ENCODE measurements at places on chromosomes 2 and 18.

- DNase-seq = peak; percentile 61
These were observed at the start of gene GPC1 for GRCh38 chr2:240435457-240435947. Gene GPC1 (plus strand): TSS chr2:240435663. CDS start chr2:240435919, 256 bp downstream.

- no peak for DNase-seq
These were observed 12.3 kb downstream of the BCL11A start for GRCh38 chr2:60541056-60541651.

DNA sequence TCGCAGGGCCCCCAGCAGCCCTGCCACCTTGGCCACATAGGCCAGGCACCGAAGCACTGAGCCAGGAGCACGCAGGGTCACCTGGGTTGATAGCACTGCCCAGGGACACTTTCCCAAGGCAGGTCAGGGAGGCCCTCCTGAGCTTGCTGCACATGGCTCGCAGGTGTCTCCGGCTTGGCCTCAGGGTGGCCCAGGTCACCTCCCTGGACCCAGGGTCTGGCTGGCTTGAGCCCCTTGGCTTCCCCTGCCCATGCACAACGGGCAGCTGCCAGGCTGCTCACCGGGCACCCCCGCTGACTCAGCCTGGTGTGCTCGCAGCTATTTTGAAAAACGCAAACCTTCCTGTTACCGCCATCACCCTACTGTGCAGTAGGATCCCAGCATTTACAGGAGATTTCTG lies 502.3 kb downstream of the EIPR1 start:
- DNase-seq = no peak

DNA sequence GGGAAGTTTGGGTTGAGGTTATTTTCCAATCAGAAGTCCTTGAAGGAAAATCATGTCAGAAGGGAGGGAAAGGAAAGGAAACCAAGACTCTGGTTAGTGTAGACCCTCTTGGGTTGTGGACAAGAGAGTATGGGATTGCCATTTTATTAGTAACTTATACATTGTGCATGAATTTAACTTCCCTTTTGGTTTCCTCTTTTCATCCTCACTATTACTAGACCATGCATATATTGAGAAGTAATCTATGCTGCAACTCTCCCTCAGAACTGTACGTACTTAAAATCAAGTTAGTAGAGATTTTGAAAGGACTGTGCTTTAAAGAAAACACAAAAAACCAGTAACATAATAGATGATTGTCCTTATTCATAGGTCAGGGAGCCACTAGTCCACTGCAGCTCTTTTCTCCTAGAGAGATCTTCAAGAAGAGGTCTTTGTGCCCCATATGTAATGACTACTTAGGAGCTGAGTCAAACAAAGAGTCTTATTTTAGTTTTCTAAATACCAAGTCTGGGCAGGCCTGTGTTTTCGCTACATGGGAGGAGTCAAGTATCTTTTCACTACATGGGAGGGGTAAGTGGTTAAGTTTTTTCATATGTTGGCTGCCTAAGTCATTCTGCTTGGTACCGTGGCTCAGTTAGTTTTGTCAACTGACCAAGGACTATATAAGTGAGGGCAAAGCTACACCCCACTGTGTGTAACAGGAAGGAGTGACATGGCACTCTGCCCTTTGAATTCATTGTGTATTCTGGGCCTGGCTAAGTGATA lies 25.2 kb upstream of the FAM117B start:
- DNase-seq = no peak

- no peak for DNase-seq
These were observed 80.2 kb downstream of the USP40 start for GRCh38 chr2:233486357-233486756.

GRCh38 chr2:237060534-237061312 lies 25.0 kb upstream of the COPS8 start:
- peak; percentile 56 for DNase-seq

DNA sequence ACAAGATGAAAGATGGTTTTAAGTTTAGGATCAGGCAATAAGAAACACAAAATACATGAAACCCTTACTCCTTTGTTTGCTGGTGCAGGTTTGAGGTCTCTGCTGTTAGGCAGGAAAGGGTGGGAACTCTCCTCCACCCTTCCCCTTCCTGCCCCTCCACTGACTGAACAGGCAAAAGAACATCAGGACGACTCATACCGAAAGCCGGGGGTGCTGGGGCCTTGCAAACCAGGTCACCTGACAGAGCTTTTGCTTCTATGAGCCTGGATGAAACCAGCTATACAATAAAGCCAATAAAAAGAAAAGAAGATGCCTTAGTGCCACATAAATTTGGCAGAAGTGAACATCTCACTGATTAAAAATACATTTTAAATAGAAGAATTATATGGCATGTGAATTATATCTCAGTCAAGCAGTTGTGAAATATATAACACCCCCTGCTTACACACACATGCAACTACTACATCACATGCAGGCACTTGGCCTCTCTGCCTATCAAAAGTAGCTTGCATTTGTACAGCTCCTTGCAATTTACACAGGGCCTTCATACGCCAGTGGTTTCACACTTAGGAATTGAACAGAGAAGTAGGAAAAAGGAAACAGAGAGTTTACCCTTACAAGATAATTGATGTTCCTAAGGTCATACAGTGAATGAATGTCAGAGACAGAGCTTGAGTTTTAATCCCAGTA lies 215.1 kb upstream of the TRIB2 start:
- DNase-seq = no peak

GRCh38 chr2:191976436-191976835 lies 129.5 kb upstream of the CAVIN2 start:
- DNase-seq = peak; percentile 35

GRCh38 chr2:135048122-135048521 lies 875 bp upstream of the MAP3K19 start:
- DNase-seq = no peak

DNA sequence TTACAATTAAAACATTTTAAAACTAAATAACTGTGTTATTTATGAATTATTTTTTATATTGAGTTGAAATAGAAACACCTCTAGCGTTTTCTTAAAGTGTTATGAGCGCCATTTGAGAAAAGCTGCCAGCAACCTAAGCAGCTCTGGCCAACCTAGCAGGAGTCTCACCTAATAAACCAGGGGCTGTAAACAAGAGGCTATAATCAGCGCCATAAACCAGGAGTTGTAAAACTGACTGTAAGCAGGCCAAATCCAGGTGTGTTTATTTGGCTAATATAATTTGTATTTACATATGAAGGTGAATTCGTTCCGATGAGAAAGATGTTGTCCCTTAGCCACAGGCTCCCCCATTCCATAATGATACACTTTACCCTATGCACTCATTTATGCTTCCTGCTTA lies 34.7 kb downstream of the LRRTM1 start:
- DNase-seq = no peak

- DNase-seq = no peak
These were observed 363.4 kb upstream of the SOX11 start for GRCh38 chr2:5328826-5329225.

DNA sequence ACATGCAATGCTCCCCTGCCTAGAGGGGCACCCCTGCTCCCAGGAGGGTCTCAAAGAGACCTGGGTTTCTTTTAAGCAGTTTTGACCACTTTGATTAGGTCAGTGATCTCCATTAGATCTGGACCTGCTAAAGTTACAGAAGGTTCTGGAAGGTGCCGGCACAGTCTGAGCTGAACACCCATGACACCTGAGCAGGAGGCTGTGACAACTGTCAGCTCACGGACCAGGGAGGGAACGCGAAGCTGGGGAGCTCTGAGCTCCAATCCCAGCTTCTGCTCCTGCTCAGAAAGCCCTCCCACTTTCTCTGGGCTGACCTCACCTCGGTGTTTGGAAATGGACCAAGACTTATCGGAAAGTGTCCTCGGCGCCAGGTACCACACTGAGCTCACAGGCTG lies 113.8 kb downstream of the NFATC1 start:
- DNase-seq = no peak

GRCh38 chr2:106982350-106982749 lies 96.4 kb upstream of the ST6GAL2 start:
- no peak for DNase-seq

DNA sequence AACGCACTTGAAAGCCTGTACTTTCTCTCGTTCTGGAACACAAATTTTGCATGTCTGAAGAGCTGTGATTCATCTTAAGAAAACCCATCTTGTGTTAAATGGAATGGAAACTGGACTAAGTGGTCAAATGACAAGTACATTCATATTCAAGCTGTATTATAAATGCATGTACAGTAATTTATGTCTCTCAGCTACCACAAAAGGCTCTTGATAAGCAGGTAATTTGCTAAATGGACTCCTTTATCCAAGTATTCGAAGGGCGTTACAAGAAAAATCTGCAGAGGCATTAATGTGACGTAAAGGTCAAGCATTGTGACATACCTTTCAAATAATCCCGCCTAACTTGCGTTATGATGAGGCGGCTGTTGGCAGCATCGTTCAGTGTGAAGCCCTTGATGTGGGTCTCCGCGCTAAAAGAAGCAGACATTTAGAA lies 66.6 kb downstream of the ABCG8 start:
- no peak for DNase-seq

DNA sequence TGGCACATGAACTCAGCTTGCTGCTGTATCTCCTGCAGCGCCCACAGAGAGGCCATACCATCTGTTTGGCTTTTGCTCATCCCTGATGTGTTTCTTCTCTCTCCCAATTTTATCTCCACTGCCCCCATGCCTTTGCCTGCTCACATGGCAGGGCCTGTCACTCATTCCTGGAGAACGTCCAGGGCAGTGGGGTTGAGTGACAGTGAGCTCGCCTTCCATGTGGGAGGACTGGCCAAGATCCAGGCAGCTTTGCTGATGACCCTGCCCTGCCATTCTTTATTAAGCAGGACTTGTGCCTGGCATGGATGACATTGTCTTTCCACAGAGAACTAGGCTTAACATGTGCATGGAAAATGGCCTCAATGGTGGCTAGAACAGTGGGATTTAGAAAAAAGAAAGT lies 230.5 kb upstream of the THSD7B start:
- DNase-seq = no peak

DNA sequence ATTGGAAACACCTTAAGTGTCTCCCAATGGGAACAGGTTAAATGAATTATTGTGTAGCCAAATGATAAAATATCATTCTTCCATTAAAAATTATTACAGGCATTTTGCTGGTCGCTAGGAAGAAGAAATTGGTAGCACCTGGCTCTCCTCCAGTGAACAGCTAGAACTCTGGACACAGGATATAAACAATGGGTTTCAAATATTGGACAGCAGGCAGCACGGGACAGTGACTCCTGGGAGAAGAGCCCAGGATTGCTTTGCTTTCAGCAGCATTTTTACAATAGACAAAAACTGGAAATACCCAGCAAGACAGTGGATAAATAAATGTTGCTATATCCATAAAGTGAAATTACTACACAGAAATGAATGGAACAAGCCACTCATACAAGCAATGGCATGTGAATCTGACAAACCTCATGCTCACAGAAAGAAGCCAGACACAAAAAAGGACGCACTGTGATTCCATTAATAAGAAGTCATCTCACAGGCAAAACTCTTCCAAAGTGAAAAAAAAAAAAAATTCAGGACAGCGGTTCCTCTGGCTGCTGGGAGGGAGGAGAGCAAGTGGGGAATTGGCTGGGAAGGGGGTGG lies 50.5 kb downstream of the LAMA1 start:
- DNase-seq = no peak

DNA sequence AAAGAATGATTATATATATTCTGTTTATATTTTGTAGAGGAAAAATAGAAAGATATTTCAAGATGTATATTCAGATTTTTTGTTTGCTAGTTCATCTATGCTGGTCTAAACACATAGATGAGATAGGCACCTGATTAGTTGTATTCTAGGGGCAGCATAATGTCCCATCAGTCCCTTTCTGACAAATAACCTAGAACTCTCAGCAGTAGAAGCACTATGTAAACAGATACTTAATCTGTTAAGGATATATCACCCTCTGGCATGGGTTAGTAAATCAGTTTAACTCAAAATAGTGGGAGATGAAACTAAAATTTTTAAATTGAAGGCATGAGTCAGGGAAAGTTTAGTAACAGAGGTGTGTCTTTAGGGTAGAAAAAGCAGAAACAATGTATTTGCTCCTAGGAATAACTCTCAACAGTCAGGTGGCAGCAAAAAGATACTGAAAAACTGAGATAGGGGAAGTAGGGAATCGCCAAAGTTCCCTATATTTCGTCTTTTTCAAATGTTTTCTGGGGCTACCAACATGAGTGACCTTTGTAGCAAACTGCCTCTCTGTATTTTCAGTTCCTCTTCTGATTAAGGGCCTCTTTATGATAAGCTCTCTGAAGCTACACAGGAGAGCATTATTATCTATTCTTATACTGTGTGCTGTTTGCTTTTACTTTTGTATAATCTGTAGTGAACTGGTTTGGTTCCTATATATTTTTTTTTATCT lies 5.7 kb downstream of the PPP1R1C start:
- no peak for DNase-seq

- no peak for DNase-seq
These were observed 43.6 kb upstream of the TCF7L1 start for GRCh38 chr2:85089585-85089984.

GRCh38 chr2:8827729-8828128 lies 9.7 kb downstream of the KIDINS220 start:
- DNase-seq = no peak

DNA sequence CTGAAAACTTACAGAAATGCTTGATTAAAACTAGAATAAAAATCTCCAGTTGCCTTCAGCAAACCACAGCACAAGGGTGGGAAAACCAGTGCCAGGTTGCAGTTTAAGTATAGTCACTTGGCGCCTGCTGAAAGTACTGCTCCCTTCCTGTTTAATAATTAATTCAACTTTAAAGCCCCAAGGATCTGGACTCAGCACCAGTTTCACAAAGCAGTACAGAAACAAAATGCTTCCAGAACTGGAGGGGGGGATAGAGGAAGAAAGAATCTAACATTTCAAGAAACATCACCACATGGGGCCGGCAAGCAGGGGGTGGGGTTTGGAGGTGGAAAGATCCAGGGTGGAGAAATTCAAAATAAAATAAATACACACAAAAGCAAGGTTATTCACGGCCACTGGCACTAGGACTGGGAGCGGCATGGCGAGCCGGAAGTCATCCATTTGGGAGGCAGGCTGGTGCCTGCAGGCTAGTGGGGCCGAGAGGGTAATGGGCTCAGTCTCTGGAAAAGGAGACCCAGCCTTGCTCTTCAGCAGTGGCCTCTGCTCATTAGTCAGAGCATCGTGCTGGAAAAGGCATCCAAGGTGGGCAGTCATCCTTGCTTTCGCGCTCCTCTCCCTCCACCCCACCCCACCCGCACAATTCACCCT lies 85.8 kb downstream of the POU3F3 start:
- DNase-seq = no peak

GRCh38 chr2:145596416-145596815 lies 1076.5 kb upstream of the ZEB2 start:
- no peak for DNase-seq

DNA sequence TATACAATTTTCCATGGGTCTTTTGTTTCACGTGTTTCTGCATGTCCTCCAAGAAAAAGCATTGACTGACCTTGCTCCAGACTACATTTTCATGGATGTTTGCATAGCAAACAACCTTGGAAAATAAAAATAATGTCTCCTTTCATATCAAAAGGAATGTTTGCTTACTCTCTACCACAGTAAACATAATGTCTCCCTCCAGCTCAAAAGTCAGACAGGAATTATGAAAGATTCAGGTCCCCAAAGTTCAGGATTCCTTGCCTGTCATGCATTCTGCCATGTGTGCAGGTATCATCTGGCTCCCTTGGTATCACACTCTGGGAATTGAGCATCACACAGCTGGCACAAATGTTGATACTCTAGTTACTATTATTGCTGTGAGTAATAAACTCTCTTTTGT lies 103.1 kb upstream of the ZC3H15 start:
- no peak for DNase-seq

GRCh38 chr2:175990099-175990498 lies 12.0 kb downstream of the LNPK start:
- no peak for DNase-seq
